ENCODE measurements at places on chromosomes 16 and 17.

- DNase-seq: no peak
These were observed 10.6 kb downstream of the PLLP start for GRCh38 chr16:57273826-57274225.

DNA sequence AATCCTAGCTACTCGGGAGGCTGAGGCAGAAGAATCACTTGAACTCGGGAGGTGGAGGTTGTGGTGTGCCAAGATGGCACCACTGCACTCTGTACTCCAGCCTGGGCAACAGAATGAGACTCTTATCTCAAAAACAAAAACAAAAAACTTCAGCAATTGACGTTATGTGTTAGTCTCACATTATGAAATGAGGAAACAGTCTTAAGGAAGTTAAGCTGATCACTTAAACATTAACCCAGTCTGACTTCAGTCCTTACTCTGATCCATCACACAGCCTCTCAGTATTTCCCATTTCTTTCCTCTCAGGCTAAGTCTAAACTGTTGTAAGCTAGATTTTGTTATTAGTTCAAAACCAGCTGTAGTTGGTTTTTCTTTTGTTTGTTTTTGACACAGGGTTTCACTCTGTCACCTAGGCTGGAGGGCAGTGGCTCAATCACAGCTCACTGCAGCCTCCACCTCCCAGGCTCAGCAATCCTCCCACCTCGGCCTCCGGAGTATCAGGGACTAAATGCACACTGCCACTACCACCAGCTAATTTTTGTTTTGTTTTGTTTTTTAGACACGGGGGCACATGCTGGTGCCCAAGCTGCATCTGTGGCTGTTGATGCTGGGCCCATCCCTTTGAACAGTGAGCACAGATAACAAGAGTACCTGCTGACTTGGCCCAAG lies 6.3 kb downstream of the JPT1 start:
- DNase-seq: no peak

DNA sequence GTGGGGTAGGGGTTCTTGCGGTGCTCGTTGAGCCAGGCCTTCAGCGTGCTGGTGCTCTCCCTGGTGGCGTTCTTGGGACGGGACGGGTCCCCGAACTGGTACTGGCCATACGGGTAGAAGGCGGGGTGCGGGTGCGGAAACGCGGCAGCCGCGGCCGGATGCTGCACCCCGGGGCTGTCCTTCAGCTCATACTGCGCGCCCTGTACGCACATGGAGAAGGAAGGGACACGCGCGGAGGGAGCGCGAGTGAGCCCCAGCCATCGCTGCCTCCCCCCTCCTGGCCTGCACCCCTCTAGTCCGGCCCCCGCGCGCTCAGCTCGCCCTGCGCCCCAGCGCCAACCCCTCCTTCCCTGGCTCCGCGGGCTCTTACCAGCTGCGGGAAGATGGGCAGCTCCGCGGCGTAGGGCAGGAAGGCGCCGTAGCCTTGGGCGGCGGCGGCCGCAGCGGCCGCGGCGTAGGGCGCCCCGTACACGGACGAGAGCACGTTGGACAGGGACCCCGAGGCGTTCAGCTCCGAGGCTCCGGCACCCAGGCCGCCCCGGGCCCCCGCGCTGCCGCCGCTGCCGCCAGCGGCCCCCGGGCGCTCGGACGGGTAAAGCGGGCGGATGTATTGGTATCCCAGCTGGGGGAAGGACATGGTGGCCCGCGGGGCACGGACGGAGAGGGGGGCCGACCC lies 1.0 kb downstream of the IRX3 start:
- no peak for DNase-seq

- DNase-seq: peak; percentile 64
These were observed 15.8 kb downstream of the SNX20 start for GRCh38 chr16:50665128-50665878.

GRCh38 chr16:49503256-49504022 lies 129.8 kb downstream of the C16orf78 start:
- DNase-seq: no peak

DNA sequence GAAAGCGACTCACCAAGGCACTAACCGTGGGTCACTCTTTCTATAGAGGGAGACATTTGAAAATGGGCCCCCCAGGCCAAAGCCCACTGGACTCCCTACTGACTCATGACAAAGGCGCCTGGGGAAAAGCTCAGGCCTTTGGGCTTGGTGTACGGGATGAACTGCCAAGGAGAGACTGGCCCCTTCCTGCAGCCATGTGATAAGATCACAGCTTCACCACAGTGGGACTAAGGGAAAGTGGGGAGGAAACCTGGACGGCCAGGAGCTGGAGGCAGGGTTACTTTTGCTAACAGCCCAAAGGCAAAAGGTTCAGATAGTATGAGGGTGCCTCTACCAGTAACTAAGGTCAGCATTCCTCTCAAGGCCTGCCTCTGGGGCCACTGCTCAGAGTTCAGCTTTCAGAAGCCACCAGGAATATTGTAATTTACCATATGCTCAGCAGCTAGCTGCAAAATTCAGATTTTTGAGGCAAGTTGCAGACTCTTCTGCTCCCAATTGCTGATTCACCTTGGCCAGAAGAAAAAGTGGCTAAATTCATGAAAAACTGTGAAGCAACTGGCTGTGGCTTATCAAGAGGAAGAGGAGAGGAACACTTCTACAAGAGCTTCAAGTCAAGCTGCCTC lies 37.1 kb upstream of the SLC25A19 start:
- no peak for DNase-seq

DNA sequence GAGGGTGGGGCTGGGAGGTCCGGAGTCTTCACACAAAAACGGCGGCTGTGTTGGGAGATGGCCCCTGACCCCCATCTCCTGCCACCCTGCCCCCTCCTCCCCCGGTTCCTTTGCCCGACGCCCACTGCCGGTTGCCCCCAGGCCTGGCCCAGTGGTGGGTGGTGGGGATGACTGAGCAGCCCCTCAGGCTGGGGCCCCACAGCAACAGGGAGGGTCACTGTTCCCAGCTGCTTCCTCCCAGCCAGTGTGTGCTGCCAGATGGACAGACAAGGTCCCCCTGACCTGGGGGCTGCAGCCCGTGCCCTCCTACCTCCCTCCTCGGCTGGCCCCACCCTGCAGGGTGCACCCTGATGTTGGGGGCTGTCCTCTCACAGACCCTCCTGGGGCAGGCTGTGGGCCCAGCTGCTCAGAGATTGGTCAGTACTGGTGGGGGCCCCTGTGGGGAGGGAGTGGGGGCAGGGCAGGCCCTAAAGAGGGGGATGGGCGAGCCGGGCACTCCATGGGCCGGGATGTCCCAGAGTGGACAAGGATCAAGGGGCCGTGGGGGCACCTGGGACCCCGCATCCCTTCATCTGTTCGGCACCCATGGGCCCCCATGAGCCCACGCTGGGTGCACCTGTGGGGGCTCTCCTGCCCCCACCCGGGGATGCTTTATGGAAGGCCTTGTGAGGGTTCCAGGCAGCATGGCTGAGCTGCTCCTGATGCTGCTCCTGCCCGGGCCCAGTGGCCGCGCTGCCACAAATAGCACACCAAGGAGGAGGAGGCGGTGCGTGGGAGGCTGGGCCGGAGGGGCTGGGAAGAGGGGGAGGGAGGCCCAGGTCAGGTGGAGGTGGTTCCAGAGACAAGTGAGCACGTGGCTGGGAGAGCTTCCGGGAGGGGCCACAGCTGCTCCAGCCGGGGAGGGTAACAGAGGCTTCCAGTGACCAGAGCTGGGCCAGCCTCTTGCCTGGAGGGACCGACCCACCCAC lies 5.1 kb downstream of the C1QTNF8 start:
- no peak for DNase-seq

- peak; percentile 77 for DNase-seq
These were observed 5.1 kb upstream of the SOX8 start for GRCh38 chr16:976389-976931.

DNA sequence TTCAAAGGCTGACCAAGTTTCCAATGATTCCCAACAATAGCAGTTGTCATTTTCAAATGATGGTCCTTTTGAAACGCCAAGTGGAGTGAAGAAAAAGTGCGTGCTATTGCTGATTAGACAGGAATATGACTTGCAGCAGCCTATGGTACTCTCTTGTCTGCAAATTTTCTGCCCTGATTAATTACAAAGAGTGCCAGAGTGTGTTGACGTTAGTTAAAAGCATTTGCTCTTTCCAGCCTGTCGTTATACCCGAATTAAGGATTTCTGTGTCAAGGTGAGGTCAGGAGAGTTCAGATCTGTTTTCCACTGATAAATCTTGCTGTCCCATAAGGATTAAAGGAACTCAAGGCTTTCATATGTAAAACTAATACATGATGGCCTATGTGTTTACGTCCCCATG lies 75.0 kb upstream of the ADAMTS18 start:
- DNase-seq: no peak

DNA sequence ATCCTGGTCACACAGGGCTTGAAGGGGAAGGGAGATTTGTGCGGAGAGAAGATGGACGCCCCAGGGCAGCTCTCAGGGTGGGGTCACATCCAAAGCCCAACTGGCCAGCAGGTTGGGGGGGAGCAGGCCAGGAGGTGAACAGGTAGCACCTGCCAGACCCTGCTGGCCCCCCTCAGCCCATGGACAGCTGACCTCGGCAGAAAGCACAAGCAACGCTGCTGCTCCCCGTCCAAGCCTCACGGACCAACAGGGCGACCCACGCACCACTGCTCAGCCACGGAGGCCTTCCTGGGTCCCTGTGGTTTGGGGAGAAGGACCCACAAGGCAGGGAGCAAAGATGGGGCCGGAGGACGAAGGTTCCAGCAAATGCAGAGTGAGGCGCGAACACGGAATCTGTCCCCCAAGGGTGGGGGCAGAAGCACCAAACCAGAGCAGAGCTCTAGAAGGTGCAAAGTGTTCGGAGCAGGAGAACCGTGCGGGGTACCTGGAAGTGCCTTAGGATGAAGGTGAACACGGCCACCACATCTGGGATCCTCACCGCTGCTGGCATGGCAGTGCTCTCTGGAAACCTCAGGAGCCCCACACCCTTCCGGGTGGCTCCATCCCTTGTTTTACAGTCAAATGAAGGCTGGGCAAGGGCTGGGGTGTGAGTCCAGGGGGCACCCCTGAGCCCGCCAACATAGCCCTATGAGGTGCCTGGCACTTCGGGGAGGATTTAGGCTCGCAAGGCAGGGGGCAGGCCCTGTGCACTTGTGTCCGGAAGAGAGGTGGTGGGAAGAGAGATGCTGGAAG lies 17.9 kb downstream of the CEP295NL start:
- DNase-seq: no peak

- DNase-seq: peak; percentile 65
These were observed 487 bp downstream of the CREBBP start for GRCh38 chr16:3879887-3880564.
